ENCODE measurements at places on chromosomes 13 and 19.

DNA sequence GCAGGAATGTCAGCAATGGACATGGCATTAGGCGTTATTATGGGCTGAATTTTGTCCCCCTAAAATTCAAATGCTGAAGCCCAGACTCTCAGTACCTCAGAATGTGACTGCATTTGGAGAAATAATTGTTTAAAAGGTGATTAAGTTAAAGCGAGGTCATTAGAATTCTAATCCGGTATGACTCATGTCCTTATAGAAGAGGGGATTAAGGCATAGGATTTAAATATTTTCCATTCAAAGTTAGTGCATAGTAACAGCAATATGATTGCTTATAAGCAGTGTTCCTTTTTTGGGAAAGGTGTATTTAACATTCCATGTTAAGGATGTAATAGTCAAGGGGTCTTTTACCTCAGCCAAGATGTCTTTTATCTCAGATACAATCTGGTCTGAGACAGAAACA is 95.5 kb downstream of the NHLRC3 start:
- DNase-seq, result no peak

DNA sequence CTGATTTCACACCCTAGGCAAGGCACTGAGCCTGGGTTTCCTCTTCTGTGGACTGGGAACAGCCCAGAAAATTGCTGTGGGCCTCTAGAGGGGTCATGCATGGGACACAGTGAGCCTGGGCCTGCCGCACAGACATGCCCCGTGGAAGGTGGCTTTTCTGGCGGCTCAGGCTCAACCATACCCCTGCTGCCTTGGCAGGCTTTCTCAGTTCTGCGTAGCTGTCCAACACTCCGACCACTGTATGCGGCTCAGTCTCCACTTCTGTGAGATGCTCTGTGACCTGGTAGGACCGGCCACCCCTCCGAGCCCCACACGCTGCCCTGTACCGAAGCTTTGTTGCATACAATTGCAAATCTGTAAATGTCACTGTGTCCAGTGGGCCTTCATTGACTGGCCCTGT is 126.3 kb downstream of the UQCRFS1 start:
- no peak for DNase-seq

DNA sequence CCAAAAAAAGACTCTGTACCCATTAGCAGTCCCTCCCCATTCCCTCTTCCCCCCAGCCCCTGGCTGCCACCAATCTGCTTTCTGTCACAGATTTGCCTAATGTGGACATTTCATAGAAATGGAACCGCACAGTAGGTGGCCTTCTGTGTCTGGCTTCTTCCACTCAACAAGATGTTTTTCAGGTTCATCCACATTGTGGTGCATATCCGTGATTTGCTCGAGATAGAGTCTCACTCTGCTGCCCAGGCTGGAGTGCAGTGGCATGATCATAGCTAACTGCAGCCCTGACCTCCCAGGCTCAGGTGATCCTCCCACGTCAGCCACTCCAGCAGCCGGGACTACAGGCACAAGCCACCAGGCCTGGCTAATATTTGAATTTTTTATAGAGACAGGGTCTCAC is 20.9 kb downstream of the AP2A1 start:
- no peak for DNase-seq

- no peak for DNase-seq
Observed at GRCh38 chr13:27973291-27973690, 4.2 kb upstream of the CDX2 start.

DNA sequence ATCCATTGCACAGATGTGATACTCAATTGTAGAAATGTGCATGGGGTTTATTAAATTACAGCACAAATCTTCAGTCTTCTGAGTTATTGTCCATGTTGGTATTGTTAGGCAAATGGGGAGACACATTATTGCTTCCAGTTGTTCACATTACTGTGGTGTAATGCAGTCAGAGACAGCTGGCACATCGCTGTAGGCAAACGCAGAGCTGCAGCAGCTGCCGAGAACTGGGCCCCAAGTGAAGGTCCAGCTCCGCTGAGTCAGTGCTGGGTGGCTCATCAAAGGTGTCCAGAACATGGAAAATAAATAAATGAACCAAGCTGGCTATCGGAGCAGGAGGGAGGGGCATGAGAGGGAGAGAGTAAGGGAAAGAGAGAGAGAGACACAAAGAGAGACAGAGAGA is 299.1 kb upstream of the OBI1 start:
- DNase-seq, result no peak

DNA sequence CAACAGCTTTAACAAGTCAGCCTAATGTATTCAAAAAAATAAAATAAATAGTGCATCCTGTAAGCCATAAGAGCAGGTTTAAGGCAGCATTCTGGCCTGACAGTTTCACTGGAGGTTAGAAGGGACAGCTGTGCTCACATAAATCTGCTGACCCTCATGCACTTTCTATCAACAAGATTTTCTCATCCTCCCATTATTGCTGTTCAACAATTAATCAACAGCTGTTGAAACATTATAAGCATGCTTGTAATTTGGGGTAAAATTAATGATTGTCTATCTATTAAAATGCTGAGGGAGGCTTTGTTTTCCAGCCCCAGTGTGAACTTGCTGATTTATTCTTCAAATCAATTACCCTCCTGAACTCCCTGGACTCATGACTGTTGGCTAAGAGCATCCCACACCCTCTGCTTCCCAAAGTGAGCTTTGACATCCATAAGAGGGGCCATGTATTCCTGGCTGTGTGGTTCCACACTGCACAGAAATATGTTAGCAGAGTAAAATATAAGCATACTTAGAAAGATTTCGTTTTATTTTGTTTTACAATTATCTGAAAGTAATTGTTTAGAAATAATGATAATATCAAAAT is 492.4 kb downstream of the EFNB2 start:
- DNase-seq, result no peak

DNA sequence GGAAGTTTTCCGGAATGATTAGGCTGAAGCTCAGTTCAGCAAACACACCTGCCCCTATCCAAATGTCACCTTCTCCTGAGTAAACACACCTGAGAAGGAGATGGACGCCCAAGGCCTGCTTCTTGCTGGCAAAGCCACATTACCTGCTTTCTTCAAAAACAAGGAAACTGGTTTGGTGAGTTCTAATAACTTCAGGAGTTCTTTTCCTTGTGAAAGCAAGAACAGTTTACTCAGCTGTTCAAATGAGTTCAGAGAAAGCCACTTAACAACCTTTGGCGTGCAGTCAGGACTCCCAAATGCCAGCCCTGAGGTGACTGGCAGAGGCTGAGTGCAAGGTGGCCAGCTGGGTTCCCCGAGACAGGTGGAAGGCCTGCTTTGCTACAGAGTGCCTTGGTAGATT is 160.5 kb downstream of the STK24 start:
- DNase-seq, result peak; percentile 100

DNA sequence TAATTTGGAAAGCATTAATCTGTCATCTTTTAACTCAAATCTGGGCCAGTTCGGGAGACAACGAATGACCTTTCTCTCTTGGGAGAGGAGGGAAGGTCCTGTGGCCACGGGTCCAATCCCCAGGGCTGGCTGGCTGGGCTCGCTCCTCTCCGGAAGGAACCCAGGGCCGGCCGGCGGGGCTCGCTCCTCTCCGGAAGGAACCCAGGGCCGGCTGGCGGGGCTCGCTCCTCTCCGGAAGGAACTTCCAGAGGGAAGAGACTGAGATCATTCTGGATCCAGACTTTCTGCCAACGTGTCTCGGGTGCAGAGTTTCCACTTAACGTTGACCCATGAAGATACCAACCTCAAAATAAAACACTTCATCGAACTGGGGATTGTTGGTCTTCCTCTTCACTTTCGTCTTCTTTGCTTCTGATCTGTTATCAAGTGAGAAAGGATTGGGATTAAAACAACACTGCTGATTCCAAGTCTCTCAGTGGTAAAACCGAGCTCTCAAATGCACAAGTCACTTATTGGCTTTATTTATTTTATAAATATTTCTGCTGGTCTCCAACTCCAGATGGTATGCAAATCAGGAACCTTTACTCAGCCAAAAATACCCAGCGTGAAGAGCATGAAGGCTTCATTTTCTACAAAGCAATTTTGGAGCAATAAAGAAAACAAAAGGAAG is 53.3 kb upstream of the C13orf46 start:
- DNase-seq, result no peak
